ENCODE measurements at places on chromosomes 16 and 17.
A peak's percentile ranks its signal among the peaks of the same experiment; 100 is the strongest.

DNA sequence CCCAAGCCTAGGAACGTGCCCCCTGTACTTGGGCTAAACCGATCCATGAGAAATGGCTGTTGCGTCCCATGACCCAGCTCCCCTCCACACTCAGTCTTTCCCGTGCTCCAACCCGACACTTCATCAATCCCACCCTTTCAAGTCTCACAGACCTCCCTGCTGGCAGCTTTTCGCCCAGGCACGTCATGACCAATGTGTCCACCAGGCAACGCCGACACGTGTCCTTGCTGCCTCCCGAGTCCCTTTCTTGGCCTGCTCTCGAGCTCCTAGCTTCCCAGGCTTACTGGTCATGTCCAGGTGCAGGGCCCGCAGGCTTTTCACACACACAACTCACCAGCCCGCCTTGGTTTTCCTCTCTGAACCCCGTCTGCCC is 12.2 kb downstream of the MNT start:
- no peak for DNase-seq

DNA sequence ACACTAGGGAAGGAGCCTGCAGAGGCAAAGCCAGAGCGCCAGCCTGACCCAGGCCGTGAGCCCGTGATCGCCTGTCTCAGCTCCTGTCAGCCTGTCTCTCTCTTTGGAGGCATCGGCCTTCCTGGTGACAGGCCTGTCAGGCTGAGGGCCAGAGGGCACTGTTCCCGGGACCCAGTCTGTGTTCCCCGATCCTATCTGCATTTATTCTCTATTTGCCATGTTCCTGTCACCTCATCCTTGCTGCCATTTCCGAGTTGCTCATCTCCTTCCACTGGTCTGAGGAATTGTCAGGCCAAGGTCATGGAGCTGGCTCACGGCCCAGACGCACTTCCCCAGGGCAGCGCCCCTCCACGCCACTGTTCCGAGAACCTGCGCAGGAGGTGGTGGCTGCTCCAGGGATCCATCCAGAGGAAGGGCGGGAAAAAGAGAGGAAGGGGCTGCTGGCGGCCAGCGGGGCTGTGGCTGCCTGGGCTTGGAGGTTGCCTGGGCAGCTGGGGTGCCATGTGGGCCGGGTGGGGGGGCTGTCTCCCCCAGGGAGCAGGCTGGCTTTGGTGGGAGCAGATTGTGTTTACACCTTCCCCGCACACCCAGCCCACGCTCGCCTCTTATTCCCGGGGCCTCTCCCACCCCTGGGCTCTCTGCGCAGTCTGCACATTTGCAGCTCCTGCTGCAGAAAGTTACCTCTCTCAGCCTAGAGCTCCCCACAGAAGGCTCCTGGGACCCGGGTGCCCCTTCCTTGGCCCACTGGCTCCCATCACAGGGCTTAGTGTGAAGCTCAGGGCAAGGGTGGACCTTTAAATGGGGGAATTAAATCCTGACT is 4.9 kb downstream of the PRCD start:
- peak; percentile 66 for DNase-seq

GRCh38 chr17:9350080-9350479 is 225.5 kb downstream of the STX8 start:
- no peak for DNase-seq

GRCh38 chr16:69834807-69835466 is 72.8 kb downstream of the WWP2 start:
- no peak for DNase-seq

DNA sequence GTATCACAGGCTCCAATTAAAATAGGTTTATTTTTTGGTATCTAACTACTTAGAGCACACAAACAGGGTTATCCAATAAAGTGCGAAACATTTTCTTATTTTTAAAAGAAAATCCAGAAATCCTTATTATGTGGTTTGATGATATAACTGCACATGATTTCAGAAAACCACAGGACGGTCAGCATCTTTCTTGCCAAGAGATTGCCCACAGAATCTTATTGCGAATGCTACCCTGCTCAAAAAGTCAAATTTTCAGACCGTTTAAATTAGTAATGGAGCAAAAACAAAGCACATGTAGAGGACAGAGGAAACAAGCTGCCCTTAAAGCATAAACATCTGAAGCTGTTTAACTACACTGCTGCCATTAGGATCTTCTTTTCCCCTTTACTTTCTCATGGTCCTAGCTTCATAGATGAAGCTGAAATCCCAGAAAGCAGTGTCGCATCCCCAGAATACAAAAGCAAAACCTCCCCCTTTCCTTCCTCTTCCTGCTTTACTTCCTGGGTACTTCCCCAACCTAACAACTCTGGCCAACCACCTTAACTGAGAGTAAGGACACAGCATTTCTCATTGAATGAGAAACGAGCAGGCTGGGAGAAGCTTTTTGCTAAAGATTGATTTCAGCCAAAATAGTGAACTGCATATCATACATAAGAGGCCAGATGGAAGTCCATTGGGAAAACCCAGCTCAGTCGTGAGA is 43.7 kb downstream of the CMTM4 start:
- no peak for DNase-seq

GRCh38 chr17:58677194-58677880 is 14.5 kb downstream of the TEX14 start:
- no peak for DNase-seq

- DNase-seq = no peak
Observed at GRCh38 chr16:31199430-31200041, 3.0 kb downstream of the PYCARD start.

DNA sequence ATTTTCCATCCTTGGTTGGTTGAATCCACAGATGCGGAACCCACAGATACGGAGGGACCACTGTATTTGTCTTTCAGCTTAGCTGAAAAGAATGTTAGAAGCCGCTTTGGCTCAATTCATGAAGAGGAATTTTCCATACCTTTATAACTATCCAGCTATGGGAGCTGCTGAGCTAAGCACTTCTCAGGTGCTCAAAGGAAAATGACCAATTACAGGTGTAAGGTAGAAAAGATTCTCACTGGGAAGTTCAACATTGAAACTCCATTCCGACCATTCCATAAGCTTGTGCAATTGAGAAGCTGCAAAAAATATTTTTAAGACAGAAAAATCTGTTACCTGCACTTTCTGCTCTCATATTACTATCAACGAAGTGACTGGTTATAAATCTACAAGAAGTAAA is 2.7 kb downstream of the AHSP start:
- no peak for DNase-seq

- no peak for DNase-seq
Observed at GRCh38 chr17:72064606-72065193, 56.1 kb upstream of the SOX9 start.

DNA sequence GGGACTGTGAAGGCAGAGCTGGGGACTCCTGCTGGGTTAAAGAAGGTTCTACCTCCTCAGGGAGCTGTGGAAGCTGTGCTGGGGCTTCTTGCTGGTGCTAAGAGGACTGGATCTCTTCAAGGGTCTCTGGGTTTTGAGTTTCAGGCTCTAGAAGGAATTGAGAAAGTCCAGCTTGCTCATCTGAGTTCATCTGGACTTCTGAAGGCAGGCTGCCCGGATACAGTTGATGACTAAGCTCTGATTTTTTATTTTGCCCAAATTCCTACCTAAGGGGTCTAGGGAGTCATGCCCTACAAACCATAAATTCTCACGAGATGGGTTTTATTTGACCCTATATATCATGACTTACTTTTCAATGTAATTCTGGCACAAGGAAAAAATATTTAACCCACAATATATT is 46.8 kb upstream of the TMEM97 start:
- DNase-seq = no peak

GRCh38 chr16:73177729-73178295 is 129.9 kb upstream of the ZFHX3 start:
- DNase-seq = no peak

- no peak for DNase-seq
Observed at GRCh38 chr17:10186771-10187410, 11.5 kb downstream of the GAS7 start.

DNA sequence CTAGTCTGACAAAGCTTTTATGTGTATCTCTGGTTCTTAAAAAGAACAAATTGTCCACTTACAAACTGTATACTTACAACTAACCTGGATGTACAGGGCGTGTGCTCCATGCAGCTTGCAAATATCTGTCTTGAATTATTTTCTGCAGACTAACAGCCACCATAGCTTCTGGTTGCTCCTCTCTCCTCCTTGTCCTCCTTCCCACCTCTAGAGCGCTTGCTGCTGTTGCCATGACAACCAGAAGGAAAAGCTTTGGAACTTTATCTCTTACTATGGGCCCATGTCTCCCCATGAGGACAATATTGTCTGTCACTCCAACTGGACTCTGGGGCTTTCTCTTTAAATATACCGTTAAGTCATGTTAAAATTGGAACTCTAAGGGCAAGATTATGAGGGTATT is 71.5 kb upstream of the DHX40 start:
- peak; percentile 73 for DNase-seq

DNA sequence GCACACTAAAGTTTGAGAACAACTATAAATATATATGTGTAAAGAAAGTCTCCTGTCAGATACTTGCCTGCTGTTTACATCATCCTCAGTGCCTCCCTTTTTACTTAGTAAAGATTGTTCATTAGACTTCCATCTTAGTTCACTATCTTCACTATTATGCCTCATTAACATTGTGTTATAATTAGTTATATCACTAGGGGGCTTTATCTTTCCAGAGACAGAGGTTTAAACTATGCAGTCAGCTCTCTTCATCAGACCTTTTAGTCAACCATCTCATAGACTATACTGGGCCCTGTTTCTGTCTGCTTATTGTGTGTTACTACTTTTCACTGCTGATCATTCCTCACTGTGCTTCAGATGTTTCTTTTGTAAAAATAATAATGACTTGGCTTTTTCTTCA is 630.8 kb upstream of the KIF2B start:
- DNase-seq = no peak

DNA sequence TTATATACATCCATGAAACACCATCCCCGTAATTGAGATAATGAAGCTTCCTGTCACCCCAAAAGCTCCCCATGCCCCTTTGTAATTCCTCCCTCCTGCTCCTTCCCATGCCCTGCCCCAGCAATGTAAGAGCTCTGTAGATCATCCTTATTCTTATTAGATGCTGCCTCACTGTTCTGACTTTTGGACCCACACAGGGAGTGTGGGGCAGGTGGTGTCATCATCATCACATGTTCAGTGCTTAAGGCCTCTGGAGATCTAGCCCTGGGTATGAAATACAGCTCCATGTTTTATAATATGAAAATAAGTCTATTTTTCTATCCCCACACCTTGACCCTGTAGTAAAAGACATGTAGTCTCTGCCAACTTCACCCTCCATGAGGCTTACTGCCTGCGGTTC is 1.9 kb downstream of the XAF1 start:
- no peak for DNase-seq

- DNase-seq = no peak
Observed at GRCh38 chr16:71631776-71632175, 5.8 kb downstream of the MARVELD3 start.

DNA sequence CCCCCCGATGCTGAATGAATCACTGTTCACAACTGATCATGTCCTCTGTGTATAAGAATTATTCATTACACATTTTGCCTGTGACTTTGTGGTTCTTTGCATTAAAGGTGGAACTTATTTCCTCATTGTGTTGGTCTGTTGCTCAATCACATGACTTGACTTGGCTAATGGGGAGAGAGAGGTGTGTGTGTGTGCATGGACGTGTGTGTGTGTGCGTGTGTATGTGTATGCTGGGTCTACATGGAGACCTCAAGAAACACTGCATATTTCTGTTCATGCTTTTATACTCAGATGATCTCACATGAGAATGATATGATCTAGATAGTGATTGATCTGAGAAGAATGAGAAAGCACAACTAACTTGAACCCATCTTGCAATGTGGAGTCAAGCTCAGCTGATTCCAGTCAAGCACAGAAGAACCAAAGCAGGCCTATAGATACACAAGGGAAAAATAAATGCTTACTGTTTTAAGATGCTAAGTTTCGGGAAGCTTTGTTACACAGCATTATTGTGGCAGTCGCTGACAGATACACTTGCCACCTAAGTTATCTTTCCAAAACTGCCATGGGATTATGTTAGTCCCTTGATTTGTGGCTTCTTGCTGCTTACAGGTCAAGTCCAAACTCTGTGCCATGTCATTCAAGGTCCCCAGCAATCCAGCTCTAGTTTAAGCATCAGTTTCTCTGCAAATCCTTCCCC is 167.9 kb upstream of the ZFHX3 start:
- no peak for DNase-seq

DNA sequence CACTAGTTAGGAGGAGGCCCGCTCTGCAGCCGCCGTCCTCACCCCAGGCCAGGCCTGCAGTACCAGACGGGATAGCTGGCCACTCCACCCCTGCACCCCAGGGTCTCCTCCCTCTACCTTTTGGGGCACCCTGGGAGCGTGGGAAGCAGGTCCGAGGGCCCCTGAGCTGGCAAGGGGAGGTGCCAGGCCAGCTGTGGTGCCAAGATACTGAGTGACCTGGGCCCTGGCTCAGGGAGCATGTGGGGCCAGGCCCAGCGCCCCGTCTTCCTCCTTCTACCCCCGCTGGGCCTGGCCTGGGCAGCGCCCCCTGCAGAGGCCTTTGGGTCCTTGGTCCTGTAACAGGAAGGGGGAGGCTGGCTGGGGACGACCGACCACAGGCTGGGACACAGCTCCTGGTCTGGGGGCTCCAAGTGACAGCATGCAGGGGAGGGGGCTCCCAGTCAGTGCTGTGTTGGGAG is 13.0 kb downstream of the PAM16 start:
- no peak for DNase-seq

DNA sequence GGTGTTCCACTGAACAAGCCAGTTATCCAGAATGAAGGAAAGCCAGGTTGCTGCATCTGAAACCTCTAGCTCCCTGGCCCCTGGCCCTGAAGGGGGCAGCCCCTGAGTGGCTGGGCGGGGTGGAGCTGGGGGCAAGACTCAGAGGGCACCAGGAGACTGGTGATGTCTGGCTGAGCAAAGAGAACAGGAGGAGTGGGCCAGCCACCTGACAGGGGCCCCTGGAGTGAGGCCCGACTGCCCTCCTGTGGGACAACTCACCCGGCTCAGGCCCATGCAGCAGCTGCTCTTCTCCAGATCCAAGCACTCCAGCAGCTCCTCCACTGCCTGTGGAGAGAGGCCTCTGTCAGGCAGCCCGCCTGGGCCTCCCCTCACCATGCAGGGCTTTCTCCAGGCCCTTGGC is 60.4 kb downstream of the PIPOX start:
- no peak for DNase-seq

DNA sequence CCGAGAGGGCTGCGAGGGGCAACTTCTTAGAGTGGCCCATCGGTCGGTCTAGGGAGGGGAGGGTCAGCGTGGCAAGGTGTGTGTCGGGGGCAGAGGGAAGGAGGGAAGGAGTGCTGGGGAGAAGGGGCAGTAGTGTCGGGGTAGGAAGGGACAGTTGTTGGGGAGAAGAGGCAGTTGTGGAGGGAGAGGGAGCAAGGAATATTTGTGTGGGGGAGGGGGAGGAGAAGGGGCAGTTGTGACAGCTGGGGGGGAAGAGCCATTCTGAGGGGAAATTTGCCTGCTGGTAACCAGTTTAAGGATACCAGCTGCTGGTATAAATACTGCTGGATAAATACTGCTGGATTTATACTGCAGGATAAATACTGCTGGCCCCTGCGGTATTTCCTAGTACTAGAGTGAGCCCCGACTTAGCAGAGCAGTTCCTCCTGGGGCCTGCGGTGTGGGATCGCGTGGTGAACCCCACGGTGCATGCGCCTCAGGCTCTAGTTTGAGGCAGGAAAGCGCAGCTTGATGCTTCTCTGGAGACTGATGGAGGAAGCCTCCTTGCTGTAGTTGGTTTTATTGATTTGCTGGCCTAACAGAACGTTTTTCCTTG is 309 bp downstream of the DNAH2 start:
- no peak for DNase-seq
